ENCODE measurements at places on chromosomes 1 and 21. TPM values are rescaled to one million over a fixed set of nuclear protein-coding genes. Genes with fewer than 3 reads are reported as not detected.

- DNase-seq: no peak
Measured at GRCh38 chr1:195591917-195592672, 1016.1 kb downstream of the KCNT2 start.

GRCh38 chr1:169904834-169905233 is 11.1 kb upstream of the SCYL3 start:
- DNase-seq: no peak

DNA sequence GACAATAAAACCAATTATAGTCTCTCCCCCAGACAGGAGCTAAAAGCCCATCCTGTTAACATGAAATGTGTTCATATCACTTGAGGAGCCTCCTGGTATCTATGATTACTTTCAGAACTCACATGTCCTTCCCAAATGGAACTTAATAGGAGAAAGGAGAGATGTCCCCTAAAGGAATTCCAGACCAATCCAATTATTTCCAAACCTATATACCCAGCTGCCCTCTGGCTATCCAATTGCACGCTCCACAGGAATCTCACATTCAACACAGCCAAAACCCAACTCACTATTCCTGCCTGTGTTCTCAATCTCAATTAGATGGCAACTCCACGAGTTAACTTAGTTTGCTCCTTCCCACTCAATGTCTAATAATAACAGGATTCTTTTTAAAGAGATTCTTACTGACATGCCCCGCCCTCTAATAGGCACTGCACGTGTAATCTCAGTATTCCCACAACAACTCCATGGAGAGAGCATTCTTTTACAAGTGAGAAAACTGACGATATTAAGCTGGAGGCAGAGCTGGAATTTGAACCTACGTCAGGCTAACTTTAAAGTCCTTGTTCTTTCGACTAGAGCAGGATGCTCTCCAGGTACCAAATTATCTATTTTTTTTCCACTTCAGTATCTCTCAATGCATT is 59.1 kb upstream of the SEC16B start:
- no peak for DNase-seq

DNA sequence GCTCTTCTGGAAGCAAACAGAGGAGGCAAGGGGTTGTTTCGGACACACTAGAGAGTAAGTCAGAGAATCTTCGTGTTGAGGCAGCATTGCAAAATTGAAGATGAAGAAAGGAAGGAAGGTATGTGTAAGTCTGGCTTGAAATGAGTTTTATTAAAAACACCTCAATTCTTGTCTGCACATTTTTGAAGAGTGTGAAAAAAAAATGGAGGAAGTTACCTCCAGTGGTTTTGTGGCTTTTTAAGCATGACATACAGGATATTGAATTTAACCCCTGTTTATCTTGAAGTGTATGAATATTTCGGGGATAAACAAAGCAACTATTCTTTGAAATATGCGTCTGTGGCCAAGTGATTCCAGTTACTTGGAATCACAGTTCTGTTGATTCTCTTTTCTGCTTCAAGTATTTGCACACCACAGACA is 203.2 kb upstream of the SGIP1 start:
- no peak for DNase-seq

DNA sequence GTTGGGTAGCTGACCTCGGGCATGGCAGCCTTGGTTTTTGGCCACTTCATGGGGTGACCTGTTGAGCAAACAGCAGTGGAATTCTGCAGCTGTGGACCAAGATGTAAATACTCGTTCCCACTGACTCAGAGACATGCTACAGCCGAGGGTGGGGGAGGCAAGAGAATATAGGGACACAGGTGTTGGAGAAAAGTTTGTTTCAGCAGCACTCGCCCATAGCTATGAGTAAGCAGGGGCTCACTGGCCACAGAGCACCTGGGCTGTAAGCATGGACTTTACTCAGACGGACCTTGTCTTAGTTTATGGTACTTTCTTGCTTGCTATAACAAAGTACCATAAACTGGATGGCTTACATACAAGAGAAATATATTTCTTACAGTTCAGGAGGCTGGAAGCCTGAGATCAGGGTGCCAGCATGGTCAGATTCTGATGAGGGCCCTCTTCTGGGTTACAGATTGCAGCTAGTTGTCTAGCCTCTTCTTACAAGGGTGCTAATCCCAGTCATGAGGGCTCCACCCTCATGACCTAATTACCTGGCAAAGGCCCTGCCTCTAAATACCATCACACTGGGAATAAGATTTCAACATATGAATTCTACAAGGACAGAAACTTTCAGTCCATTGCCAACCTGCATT is 437.2 kb upstream of the DAB1 start:
- DNase-seq: no peak

GRCh38 chr1:186299570-186299969 is 75.5 kb downstream of the TPR start:
- no peak for DNase-seq

DNA sequence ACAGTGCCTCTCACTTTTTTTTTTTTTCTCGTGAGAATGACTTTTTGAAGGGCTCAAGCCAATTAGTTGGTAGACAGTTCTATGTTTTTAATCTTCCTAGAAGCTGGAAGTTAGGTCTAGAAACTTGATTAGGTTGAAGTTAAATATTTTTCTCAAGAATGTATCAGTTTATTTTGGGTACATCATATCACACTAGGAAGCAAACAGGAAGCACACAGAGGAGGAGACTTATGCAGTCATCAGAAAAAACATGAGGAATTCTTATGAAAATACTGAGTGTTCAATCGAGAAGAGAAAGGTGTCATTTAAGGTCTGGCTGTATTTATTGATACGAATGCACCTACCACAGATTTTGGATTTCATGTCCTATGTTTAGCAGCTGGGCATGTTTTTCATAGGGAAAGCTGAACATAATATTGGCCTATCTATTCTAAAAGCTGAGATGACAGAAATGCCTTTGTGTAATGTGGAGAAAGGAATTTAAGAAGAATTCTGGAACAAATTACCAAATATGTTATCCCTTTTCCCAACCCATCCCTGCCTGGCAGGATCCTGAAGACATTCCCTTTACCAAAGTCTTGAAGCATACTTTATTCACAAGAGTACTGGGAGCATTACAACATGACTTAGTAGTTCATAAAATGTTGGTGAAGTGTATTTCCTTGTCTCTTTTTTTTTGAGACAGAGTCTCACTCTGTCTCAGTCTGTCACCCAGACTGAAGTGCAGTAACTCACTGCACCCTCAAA is 17.5 kb upstream of the ZFP69B start:
- no peak for DNase-seq

- DNase-seq: no peak
Measured at GRCh38 chr1:198238121-198238520, 81.3 kb downstream of the NEK7 start.

- DNase-seq: no peak
Measured at GRCh38 chr1:64046243-64046642, 157.2 kb upstream of the UBE2U start.

- no peak for DNase-seq
Measured at GRCh38 chr1:204426035-204426436, 14.4 kb upstream of the PPP1R15B start.

- DNase-seq: no peak
Measured at GRCh38 chr1:8303141-8303540, 14.8 kb upstream of the SLC45A1 start.

DNA sequence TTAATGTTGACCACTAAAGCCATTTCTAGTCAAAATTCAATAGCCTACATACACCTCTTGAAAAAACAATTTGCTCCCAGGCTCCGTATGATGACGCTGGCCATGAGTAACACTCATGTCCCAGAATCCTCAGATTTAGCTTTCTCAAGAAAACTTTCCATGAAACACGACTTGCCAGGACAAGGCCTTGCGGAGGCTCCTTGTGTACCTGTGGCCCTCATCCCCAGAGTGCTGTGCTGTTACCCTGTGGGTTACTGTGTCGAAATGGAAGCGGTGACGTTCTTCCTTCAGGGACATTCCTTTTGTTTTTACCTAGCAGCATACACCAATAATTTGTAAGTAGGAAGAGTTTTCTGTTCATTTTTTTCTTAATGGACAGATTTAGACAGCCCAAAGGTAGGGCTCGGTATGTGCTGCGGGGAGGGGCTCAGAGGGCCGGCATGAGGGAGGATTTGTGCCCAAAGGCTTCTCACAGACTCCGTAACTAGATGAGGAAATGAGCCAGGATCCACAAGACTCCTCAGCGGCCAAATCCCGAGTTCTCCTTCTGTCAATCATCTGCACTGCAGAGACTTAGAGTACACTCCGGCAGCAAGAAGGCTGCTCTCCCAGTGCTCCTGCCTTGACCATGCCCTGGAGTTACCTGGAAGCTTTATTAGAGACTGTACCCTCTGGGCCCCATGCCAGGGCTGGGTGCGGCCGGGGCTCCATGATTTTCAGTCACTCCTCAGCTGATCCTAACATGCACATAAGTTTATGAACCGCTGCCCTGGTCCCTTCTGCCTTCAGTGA is 17.8 kb downstream of the GNG12 start:
- DNase-seq: no peak

DNA sequence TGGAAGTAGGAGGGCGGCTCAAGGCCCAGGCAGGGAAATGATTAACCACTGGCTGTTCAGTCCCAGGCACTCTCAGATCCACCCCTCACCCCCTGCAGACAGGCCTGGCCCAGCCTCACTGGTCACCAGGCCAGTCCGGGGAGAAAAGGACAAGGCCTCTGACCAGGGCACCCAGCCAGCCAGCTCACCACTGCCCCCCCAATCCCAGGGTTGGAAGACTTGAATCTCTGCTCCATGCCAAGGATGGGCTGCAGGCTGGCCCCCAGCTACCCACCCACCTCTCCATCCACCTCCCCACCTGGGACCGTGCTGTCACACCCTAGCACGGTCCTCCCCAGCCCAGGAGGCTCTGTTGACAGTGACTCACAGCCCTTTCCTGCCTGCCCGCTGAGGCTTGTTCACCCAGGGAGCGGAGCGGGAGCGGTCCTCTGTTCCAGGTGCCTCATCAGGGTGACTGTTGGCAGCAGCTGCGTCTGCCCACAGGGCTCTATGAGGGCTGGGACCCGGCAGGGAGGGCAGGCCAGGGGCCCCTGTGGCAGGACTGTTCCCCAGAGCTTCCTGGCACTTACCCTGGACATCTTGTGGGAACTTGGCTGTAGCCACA is 2.2 kb downstream of the LAD1 start:
- no peak for DNase-seq

GRCh38 chr1:1183221-1183747 is 9.6 kb downstream of the TTLL10 start:
- DNase-seq: no peak

DNA sequence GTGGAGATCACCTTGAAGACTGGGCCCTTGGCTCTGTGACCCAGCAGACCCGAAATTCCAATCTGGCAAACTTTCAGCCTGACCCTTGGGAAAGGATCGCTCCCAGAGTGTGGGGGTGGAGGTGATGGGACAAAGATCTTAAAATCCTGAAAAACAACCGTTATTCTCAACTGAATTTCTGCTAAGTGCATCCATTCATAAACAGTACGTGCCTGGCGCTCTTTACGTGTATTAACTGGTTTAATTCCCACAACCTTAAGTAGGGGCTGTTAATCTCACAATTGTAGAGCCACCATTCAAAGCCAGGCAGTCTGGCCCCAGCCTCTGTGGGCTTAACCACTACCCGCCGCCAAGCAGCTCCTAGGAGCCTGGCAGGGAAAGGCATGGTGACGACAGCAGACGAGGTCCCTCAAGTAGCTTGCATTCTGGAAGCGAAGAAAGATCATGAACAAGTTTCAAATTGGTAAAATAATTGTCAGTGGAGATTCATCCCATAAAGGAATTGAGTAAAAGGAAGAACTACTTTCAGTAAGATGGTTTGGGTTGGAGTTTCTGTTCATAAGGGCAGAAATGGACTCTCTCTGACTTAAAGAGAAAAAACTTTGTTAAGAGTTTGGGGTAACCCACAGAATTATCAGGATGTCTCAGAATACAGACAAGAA is 11.4 kb upstream of the RGS16 start:
- peak; percentile 43 for DNase-seq

GRCh38 chr21:45040157-45040711 is 34.1 kb upstream of the ADARB1 start:
- no peak for DNase-seq

- peak; percentile 58 for DNase-seq
Measured at GRCh38 chr1:159891275-159892157, 8.4 kb downstream of the CFAP45 start.

DNA sequence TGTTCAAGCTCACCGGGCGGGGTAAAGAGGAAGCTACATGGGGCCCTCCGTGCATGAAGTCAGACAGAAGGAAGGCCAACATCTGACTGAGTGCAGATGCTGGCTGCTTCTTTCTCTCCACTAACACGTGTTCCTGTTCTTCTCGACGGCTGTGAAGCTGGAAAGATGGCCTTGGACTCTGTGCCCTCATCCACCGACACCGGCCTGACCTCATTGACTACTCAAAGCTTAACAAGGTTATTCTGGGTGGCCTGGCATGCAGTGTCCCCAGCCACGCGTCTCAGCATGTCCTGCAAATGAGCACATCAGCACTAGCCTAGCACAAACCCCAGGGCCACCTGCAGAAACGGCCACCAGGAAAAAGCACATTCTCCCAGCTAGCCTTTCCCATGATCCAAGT is 41.2 kb downstream of the ACTN2 start:
- DNase-seq: no peak

- DNase-seq: no peak
Measured at GRCh38 chr1:212712451-212713303, 13.0 kb upstream of the BATF3 start.

DNA sequence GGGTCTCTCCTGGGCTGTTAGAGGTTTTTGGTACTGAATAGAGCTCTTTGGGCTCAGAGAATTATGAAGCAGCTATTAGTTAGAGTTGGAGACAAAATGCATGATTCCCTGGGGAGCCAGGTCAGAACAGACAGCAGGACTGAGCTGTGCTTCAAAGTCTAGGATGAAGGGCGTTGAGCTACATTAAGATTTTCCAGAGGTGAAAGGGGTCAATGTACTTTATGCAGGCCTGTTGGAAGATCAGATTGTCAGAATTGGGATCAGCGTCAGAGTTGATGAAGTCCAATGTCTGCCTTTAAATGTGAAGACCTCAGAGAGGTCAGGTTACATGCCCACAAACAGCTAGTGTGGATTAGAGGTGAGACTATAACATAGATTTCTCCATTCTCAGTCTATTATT is 53.8 kb downstream of the RGS5 start:
- DNase-seq: no peak

GRCh38 chr1:109564194-109564878 is 15.9 kb downstream of the GNAI3 start:
- DNase-seq: no peak

GRCh38 chr1:212620293-212620692 is 11.7 kb downstream of the ATF3 start:
- DNase-seq: no peak

Gene RPS6KA1
- 13.8 TPM for total RNA-seq

Gene RGS8
- total RNA-seq: not detected

Gene ANGPTL1
- 110 TPM for total RNA-seq

Gene VWA5B1
- not detected for total RNA-seq

Gene SPRR2A
- total RNA-seq: not detected

Gene DMAP1
- total RNA-seq: 40.2 TPM

Gene ICOSLG
- 2.3 TPM for total RNA-seq

Gene GPR3
- total RNA-seq: not detected

Gene KLF17
- 0.92 TPM for total RNA-seq

Gene LEFTY2
- total RNA-seq: 9.4 TPM

Gene SYT14
- total RNA-seq: not detected

Gene NCMAP
- not detected for total RNA-seq

Gene LAPTM5
- total RNA-seq: 127 TPM

Gene PLA2G2A
- total RNA-seq: 200 TPM

Gene KRTAP13-2
- not detected for total RNA-seq

Gene TNFRSF25
- total RNA-seq: 9.5 TPM

All from thoracic aorta (tissue), 2 donors.